Stimulated activated CD8-positive, alpha-beta memory T cell treated with anti-CD3 and anti-CD28 coated beads, Interleukin-4, amount 100 ng/mL, for 48 hours (primary cell): ENCODE measurements at places on chromosomes 16 and 17.

- DNase-seq: no peak
Measured at GRCh38 chr16:606656-607307, 16.9 kb downstream of the RAB40C start.

DNA sequence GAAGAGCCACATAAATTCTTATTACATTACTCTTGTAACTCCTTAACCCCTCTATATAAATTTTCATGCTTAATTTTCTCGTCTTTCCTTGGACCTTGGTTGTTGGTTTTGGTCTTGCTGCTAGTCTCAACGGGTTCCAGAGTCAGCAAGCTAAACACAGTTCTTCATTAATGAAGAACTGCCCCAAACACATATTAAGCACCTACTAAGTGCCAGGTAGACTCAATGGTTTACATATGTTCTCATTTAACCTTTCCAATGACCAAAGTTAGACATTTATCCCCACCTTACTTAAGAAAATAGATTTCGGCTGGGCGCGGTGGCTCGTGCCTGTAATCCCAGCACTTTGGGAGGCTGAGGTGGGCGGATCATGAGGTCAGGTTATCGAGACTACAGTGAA is 15.0 kb downstream of the SIAH1 start:
- DNase-seq: no peak

DNA sequence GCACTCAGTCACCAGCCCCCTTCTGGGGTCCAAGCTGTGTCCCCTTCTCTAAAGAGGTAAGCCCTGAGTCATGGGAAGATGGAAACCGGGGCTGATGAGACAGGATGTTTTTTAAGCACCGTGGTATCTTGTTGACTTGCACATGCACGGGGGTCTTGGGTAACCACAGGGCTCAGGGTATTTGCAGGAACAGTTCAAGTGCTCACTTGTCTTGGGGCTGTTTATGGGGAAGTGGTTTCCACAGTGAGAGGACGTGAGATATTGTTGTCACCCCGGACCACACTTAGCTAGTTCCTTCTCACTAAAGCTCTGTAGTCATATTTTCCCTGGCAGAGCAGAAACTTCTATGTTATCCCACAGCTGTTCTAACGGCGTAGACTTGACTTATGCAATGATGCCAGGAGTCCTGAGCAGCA is 7.7 kb downstream of the CCL3L1 start:
- peak; percentile 54 for DNase-seq

GRCh38 chr17:71511266-71511995 is 609.4 kb upstream of the SOX9 start:
- DNase-seq: no peak

GRCh38 chr16:68283801-68284598 is 19.7 kb downstream of the SLC7A6 start:
- DNase-seq: no peak

- no peak for DNase-seq
Measured at GRCh38 chr17:7138800-7139381, 24.3 kb upstream of the ASGR2 start.

DNA sequence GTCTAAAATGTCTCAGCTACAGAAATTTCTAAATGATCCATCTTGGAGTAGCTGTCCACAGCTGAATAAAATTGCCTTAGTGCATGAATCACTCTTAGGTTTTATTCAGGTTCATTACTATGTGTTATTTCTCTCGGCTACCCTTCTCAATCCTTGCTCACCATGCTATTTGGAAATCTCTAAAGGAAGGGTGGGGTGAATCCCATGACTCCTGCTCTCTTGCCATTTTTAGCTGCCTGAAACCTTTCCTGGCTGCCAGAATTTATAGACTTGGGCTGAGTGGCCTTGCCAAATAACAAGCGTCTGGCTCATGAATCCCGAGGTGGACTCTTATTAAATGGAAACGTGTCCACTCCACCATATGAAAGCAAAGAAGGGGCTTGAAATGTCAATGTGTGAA is 936.1 kb upstream of the SOX9 start:
- no peak for DNase-seq

DNA sequence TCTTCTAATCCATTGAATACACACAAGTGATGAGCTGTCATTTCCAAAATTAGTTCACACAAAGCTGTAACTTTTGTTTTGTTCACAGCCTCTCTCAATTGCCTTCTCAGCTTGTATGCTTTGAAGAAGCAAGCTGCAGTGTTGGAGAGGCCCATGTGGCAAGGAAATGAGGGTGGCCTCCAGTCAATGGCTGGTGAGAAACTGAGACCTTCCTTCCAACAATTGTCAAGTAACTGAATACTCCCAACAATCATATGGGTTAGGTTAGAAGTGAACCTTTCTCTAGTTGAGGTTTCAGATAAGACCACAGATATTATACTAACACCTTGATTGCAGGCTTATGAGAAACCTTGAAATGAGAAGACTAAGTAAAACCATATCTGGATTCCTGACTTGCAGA is 82.4 kb upstream of the SOX9 start:
- no peak for DNase-seq

DNA sequence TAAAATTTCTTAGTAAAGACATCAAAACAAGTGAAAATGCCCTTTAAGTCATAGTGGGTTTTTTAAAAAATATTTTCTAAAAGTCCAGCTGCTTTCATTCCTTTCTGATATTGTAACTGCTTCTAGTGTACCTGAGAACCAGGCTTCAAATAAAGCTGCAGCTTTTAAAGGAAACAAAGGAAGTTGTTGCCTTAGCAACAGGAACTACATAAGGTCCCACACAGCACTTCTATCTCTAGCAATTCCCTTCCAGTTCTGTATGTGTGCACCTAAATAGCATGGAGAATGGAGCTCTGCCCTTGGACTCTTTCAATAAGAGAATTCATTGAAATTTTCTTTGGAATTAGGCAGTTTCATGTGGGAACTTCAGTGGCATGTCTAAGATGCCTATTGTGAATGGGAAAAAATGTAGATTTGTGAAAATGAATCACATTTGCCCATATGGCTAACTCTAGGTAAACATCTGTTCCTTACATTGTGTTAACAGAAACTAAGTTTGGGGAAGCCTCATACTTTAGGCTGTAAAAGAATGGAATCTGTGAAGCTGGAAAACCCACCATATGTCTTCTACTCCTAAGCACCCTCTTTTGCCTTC is 206.4 kb downstream of the KIF2B start:
- DNase-seq: no peak

DNA sequence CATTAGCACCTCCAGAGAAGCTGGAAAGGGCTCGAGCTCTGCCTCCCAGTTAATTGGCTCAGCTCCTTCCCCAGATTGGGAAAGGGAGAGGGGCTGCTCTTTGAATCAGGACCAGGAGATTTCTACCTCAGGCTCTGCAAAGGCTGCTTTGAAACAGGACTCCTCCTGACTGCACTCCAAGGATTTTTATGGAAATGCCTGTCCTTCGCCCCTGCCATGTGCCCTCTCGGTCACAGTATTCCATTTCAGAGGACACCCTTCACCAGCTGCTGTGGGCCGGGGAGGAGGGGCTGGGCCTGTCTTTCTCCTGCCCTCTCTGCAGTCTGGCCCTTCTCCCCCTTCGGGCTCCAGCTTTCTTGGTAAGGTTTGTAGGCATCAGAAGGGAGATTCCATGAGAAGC is 13.6 kb downstream of the MRM1 start:
- DNase-seq: no peak

- DNase-seq: peak; percentile 93
Measured at GRCh38 chr17:40355123-40355803, 9.3 kb downstream of the GJD3 start.

GRCh38 chr16:47013910-47014309 is 40.4 kb upstream of the DNAJA2 start:
- no peak for DNase-seq

GRCh38 chr17:28955408-28955807 is 4.1 kb upstream of the PHF12 start:
- DNase-seq: no peak

GRCh38 chr16:80046848-80047247 is 446.3 kb upstream of the MAF start:
- no peak for DNase-seq

GRCh38 chr17:14152721-14153120 is 83.4 kb downstream of the COX10 start:
- no peak for DNase-seq

DNA sequence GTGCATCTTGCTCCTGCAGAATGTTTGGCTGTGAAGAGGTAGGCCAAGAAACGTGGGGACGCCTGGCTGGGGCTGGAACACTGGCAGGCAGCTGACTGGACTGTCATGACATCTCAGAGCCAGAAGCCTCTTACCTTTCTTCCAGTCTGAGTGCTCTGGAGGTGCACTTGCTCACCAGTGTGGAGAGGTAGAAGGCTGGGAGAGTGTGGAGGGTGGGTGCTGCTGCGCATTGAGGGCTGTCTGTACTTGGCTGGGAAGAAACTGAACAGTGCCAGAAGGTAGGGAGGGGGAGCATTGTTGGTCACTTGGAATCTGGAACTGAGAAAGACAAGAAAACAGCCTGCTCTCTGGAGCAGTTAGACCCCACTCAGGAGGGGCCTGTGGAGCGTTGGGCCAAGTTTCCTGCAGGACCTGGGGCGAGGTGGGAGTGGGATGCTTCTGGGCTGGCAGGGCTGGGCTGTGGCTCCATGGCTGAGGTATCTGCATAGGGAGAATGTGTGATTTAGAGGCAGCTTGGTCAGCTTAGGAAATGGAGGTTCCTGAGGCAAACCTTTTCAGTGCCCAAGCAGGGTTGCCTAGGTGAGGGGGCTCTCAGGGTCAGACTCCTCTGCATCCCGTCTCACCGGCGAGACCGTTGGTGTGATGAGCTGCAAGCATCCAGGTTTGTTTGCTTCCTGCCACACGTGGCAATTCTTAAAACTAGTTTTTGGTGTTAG is 55.1 kb downstream of the KSR1 start:
- no peak for DNase-seq

DNA sequence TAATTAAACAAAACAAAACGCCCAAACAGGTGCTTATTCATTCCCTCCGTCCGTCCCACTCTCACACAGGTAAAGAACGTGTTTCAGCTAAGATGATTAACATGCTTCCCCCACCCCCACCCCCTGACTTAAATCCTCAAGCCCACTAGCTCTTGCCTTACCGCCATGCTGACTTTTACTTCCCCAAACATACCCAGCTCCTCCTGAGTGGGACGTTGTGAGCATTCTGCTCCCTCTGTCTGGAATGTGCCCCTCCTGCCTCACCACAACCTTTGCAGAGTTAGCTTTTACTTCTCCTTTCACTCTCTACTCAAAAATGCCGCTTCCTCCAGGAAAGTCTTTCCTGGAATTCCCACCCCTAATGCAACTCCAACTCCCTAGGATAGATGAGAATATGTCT is 774.0 kb upstream of the RBFOX1 start:
- no peak for DNase-seq

DNA sequence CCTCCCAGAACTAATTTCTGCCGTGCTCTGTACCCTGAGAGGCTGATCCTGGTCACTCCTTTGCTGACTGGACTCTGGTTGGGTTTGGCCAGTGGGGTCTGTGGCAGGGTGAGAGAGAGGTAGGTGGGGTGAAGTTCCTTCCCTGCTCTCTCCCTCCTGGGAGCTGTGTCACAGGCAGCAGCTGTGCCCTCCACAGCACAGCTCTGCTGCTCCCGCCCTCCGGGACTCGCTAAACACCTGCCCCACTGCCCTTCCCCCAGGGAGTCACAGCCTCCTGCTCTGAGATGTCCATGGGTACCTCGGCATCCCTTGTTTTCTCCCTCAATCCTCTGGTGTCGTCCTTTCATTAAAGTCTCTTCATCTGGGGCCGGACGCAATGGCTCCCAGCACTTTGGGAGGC is 66.4 kb downstream of the SRCIN1 start:
- no peak for DNase-seq
